ENCODE measurements at places on chromosomes 1 and 21.
A peak's percentile ranks its signal among the peaks of the same experiment; 100 is the strongest.

GRCh38 chr1:209633335-209633997 lies 18.8 kb downstream of the LAMB3 start:
- no peak for DNase-seq

DNA sequence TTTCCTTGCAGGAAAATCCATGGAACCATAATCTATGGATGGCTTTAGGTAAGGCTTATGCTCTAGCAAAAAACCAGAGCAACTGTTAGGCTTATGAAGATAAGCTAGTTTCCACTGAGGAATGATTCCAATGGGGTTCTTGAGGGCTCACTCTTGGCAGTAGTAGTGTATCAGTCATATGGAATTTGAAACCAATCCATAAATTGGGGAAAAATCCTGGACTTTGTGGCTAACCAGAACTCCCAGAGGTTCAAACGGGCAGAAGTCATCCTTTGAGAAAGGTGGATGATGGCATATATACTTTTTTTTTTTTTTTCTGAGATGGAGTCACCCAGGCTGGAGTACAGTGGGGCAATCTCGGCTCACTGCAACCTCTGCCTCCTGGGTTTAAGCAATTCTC lies 54.2 kb upstream of the ATF3 start:
- no peak for DNase-seq

DNA sequence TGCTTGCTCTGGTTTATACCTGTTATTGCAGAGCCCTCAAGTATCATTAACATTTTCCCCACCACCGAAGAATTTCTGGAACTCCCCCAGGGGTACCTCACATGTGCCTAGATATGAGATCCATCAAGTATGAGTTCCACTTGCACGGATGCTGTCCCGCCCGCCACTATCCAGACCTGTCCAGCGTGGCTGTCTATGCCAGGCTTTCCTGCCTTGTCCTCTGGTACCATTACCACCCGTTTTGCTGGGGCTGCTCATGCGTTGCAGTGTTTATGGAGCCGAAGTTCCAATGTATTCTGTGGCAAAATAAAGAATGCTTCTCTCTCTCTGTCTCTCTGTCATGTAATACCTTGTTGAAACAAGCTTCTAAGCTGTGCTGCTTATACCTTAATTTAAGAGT lies 543.5 kb upstream of the PTBP2 start:
- no peak for DNase-seq

- DNase-seq: no peak
These were observed 43.4 kb downstream of the AHDC1 start for GRCh38 chr1:27560268-27561123.

DNA sequence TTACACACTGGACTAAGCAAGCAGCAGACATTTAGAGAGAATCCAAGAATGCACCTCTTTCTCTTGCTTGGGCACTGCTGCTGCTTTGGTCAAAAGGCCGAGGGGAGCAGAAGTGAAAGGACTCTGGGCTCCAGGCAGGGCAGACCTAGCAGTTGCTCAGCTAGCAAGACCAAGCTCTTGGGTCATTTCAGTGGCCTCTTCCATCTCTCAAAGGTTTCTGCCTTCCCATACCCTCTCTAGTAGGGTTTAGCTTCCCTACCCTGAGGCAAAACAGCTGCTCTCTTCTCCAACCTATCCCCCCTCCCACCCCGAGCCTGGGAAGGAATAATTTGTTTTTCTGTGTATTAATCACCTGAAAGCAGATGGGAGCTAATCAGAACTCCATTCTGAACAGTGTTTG lies 25.8 kb downstream of the TFAP2E start:
- DNase-seq: no peak

DNA sequence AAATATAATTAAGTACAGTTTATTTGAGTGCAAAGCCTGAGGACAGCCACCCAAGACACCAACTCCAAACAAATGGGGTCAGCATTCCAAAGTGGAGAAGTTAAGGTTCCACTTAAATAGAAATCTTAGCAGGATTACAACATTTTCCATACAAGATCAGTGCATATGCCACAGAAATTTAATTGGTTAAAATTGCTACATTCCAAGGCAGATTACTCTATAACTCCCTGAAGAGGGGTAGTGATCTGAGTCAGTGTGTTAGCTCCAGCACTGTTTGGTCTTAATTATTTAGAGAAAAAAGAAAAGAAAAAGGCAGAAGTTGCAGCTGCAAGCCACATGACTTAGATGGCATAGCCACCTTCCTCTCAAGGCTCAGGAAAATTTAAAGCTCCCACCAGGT lies 297.5 kb downstream of the HHIPL2 start:
- DNase-seq: no peak

GRCh38 chr1:46757956-46758528 lies 39.1 kb upstream of the EFCAB14 start:
- DNase-seq: no peak

- no peak for DNase-seq
These were observed 43.8 kb downstream of the SLC44A3 start for GRCh38 chr1:94863919-94864318.

DNA sequence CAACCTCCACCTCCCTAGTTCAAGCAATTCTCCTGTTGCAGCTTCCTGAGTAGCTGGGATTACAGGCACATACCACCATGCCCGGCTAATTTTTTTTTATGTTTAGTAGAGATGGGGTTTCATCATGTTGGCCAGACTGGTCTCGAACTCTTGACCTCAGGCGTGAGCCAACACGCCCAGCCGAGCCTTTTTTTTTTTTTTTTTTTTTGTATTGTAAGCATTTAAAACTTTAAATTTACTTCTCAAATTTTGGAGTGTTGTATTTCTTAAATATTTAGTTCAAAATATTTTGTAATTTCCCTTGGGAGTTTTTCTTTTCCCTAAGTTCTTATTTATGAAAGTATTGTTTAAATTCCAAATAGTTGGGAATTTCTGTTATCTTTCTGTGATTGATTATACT lies 9.2 kb upstream of the SCAF4 start:
- no peak for DNase-seq

DNA sequence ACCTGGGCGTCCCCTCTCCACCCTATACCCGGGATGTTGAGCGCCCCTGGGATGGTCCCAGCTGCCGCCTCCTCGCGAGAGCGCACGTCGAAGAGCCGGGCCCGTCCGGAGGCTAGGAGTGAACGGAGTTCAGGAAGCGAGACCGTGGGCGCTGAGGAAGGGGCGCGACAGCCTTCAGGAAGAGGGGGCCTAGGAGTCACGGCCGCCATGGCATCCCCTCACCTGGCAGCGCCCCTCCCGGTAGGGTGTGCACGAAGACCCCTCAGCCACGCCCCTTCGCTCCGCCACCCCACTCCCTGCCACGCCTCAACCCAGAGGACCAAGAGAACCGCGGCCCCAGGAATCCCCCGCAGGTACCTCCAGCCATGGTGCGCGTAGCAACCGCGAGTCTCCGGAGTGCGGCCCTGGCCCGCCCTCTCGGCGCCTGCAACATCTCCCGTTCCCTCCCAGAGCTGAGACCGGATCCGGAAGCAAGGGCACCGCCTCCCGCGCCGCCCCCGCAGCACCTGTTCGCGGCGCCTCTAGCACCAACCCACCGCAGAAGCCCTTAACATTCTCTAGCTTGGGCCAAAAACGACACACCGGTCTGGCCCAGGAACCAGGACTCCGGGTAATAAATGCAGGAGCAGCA lies at the start of gene TSTD1:
Gene TSTD1 (minus strand): TSS at position 442 of the 631 bp plus-strand sequence. CDS start 75 bp downstream, at position 367.
- DNase-seq: peak; percentile 76

GRCh38 chr1:48749068-48749467 lies 27.6 kb downstream of the BEND5 start:
- DNase-seq: no peak

DNA sequence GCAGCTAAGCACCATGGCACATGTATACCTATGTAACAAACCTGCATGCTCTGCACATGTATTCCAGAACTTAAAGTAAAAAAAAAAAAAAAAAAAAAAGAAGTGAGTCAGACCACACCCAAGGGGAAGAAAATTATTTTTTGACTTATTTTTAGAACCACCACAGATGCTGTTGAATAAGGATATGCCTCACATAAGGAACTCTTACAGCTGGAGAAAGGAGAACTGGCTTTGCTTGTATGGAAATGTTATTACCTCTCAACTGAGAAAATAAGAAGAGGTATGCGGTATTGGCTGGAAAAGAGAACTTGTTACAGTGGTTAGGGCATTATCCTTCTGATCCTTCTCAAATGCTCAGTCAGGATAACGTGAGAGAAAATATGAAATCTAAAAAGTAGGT lies 27.5 kb upstream of the FCER1A start:
- DNase-seq: no peak

DNA sequence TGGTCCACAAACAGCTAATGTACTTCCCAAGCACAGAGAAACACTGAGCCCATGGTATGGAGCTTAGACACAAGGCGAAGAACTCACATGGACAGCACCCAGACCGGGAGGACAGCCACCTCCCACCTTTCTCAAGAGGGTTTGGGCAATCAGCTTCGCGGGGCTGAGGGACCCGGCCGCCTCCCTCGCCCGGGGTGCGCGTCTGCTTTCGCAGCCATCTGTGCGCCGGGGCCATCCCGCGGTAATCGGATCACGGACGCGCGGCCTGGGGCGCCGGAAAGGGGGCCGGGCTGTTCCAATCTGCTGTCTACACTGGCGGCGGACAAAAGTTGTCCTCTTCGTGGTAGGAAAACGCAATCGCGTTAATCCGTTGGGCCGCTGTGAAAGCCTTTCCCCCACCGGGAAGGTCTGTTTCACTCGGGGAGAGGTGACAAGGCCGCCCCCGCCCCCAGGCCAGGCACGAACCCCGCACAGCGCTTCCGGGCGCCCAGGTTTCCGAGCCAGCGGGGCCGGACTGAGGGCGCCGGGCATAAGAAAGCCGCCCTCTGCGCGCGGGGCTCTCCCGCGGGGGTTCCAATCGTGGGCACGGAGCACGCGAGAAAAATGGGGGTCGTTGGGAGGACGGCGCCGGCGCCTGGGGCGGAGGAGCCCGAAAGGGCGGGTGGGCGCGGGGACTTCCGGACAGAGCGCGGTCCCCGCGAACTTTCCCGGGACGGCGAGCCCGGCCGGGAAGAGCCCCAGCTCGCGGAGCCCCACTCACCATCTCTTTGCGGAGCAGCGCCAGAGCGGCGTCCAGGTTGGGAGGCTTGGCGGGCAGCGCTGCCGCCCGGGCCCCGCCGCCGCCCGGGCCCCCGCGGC lies 664 bp downstream of the FAM89A start:
- DNase-seq: peak; percentile 23

- no peak for DNase-seq
These were observed 217.2 kb upstream of the C1orf105 start for GRCh38 chr1:172203135-172203823.

GRCh38 chr1:181763736-181764135 lies 280.4 kb downstream of the CACNA1E start:
- DNase-seq: no peak

DNA sequence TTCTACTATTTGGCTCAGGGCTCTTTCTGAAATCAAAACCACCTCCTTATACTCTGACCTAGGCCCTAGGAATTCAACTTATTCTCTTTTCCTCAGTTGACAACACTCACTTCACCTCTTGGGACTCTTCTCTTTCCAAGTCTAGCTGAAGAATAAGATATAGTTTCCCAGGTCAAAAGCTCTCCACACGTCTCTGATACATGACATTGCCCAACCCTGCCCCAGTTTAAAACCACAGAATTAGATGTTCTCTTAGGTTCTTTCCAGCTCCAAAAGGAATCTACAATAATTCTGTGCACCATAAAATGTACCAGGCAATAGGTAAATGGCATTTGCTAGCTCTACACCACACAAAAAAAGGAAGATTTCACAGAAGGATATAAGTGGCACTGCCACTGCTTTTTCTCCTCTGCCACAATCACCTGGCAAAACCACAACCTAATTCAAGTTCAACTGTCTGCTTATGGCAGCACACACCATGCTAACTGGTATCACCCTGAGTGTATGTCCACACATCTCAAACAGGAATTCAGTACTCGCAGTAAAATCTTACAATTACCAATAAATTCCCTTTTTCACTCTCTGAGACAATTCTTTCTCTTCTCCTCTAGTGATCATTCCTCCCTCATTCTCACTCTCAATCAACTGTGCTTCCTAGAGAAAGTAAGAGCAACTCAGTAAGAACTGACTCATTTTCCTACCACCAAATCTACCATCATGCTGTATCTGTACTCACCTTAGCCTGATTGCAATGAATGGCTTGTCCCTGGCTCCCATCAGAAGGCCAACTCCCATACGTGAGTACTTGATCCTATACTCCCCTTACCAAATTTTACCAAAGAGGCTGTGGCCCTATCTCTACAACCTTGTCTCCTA lies 27.3 kb downstream of the ZBTB8OS start:
- no peak for DNase-seq

DNA sequence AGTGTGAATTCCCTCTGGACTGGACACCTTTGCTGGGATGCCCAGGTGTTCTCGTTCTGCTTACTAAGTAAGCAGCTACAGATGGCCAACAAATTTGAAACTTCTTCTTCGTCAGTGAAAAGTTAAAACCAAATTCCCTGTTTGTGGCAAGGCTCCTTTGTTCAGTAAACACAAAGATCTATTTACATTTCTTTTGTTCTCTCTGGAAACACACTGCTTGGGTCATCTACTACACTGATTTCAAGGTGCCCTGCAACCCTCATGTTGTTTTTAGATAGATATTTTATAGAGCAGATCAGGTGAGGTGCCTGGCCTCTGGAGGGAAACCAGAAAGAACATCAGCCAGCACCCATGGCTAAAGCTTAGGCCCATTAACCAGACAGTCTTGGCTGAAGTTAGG lies 157.2 kb upstream of the UBE2U start:
- no peak for DNase-seq

GRCh38 chr1:83760226-83761021 lies 238.5 kb downstream of the TTLL7 start:
- DNase-seq: no peak

DNA sequence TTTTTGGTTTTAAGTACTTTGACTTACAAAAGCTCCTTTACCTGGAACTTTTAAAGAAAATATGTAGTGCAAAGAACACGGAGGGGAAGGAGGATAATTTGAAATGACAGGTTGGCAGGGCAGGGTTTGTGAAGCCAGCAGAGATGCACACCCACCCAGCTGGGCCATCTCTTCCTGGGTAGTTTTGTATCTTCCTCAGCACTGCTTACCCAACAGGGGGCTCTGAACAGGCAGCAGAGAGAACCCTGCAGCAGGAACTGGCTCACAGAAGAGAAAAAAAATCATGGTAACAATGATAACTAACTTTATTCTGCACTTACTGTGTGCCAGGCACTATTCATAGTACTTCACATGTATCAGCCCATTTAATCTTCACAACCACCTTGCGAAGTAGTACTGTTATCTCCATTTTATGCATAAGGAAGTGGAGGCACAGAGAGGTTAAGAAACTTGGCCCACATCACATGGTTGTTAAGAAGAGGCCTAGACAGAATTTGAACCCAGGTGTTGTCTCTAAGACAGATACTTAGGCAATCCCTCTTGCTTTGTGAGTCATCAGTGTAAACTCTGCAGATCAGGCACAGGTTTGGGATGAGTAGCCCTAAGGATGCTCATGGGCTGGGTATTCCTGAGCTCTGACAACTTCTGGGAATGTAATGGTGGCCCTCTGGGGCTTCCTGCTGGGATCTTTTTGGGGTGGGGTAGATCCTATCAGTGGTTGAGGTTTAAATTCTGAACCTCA lies 60.8 kb downstream of the ELK4 start:
- no peak for DNase-seq

Data from stimulated activated CD4-positive, alpha-beta T cell treated with anti-CD3 and anti-CD28 coated beads, Interleukin-1b, Interleukin-23, amount 100 ng/mL, for 24 hours (primary cell).